Fibroblast of skin of scalp (primary cell): ENCODE measurements at places on chromosomes 3 and 15.

DNA sequence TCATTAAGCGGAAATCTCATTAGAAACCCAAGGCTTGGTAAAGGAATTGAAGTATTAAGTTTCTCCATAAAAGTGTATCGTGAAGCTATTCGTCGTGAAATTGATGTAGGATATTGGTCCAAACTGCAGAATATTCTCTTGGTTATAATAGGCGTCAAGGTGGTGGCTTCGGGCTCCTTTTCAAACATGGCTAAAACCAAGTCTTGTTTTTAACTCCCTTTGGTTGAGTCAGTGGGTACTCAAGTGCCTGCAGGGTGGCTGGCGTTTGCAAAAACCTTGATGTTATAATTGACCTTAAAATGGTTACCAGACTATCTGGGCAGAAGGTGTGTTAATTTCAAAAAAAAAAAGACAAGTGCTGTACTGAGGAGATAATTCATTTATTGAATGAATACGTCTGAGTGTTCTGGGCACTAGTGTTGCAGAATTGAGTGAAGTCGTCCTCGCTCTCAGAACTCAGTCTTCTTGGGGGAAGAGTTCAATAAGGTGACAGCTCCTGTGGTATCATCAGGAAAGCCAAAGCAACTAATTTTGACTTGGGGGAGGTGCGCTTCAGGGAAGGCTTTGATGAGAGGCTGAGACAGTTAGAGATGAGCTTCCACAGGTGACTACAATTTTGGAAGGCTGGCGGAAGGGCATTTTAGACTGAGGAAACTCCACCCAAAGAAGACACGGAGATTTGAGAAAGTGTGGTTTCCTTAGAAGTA lies 1.5 kb downstream of the UBE2Q2 start:
- DNase-seq, result no peak

DNA sequence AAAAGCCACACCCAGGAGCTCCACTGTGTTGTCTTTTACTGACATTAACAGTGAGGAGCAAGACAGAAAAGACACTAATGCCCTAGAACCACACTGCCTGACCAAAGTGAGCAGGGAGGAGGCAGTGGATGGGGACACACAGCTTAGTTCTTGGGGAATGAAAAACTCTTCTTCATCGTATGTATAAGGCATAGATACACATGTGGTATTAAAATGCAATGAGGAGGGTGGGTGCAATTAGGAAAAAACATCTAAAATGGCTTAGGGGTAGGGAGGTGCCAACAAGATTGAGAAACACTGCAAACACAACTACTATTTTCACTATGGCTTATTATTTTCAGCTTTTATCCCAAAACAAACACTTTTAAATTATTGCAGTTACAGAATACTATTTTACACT lies 15.5 kb downstream of the KLHL25 start:
- no peak for DNase-seq

DNA sequence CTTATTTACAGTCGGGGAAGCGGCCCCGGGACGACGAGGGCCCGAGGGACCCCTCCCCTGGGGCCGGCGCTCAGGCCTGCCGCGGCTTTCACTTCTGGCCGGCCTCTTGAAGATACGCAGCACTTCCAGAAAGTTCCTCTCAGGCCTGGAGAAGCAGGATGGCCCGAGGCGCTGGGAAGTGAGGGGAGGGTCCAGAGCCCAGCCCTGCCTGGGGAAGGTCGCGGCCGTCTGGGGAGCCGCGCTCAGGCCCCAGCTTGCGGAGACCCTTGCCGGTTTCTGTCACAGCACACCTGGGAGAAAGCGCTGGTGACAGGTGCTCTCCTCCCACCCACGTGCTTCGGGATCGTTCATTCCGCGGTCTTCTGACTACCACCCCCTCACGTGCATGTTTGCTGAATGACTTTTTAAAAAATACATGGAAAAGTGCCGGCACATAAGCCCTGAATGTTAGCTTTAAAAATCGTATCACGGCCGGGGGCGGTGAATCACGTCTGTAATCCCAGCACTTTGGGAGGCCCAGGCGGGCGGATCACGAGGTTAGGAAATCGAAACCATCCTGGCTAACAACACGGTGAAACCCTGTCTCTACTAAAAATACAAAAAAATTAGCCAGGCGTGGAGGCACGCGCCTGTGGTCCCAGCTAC lies 727 bp upstream of the TM2D3 start:
- peak; percentile 51 for DNase-seq

DNA sequence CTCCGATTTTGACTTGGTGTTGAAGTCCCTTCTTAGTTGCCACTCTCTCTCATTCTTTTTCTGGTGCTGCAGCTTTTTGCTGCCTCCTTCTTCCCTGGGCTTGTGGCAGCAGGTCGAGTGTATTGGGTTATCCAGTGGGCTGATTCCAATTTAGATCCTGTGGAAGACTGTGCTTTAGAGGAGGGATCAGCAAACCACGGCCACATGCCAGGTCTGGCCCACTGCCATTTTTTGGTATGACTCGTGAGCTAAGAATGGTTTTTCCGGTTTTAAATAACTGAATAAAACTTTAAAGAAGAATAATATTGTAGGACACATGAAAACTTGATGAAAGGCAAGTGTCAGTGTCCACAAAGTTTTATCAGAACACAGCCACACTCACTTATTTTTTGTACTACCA lies 330.5 kb downstream of the ROBO2 start:
- DNase-seq, result peak; percentile 90

DNA sequence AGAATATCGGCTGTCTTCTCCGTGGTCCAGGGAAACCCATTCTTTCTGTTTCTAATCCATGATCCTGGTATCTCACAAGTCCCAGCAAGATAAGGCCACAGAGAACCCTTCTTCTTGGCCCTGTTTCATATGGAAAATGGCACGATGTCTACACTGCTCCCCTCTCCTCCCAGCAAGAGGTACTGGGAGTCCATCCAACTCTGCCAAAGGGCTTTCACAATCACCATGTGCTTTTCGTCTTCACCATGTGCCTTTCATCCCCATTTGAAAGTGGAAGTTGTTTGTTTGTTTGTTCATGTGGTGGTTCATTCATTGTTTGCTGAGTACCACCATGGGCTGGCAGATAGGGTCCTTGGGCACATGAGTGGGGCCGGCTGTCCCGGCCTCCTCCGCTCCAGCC lies 5.5 kb downstream of the ITIH3 start:
- no peak for DNase-seq

DNA sequence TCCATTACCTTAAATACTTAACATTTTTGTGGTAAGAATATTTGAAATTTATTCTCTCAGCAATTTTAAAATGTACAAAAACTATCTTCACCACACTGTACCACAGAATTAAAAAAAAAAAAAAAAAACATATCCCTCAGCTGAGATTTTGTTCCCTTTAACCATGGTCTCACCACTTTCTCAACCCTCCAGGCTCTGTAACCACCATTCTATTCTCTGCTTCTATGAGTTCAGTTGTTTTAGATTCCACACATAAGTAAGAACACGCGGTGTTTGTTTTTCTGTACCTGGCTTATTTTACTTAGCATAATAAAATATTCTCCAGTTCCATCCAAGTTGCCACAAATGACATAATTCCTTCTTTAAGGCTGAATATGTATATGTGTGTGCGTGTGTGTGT lies 41.5 kb downstream of the CSNK1G1 start:
- peak; percentile 35 for DNase-seq

GRCh38 chr15:50365971-50366370 lies 11.0 kb upstream of the GABPB1 start:
- DNase-seq, result no peak

- no peak for DNase-seq
Measured at GRCh38 chr3:25424614-25425013, 3.4 kb upstream of the RARB start.

DNA sequence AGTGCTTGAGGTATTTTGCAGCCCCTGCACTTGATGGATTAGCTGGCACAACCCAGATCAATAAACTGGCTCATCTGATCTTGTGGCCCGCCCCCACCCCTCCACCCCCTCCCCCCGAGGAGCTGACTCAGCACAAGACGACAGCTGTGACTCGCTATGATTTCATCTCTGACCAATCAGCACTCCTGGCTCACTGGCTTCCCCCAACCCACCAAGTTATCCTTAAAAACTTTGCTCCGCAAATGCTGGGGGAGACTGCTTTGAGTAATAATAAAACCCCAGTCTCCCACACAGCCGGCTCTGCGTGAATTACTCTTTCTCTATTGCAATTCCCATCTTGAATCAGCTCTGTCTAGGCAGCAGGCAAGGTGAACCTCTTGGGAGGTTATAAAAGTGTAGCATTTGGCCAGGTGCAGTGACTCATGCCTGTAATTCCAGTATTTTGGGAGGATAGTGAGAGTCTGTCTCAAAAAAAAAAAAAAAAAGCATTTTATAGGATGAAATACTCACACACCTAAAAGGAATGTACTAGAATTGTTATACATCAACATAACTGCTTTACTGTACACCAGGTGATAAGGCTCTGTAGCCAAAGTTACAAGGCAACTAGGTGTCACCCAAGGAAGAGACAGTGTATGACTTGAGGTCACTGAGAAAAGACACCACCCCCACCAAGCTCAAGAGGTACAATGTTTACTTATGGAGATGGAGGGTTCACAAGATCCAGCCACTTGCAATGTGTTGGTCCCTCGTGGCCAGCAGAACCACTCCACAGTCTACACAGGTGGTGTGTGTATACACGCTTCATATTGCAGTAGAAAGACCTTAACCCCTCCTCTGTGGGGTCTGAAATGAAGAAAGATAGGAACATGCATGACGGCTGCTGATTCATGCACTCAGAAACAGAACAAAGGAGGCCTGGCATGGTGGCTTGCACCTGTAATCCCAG lies 8.6 kb downstream of the ZNF445 start:
- peak; percentile 39 for DNase-seq

DNA sequence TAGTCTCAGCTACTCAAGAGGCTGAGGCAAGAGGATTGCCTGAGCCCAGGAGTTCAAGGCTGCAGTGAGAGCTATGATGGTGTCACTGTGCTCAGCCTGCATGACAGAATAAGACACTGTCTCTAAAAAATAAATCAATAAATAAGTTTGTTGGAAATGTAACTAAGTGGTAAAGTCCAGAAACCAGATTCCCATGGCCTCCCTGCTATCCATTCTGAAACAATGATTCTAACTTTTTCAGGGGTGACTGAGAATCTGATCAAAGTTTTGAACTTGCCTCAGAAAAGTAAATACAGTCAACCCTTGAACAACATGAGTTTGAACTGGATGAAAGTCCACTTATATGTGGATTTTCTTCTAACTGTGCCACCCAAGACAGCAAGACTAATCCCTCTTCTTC lies 86.2 kb downstream of the NBEAL2 start:
- no peak for DNase-seq

DNA sequence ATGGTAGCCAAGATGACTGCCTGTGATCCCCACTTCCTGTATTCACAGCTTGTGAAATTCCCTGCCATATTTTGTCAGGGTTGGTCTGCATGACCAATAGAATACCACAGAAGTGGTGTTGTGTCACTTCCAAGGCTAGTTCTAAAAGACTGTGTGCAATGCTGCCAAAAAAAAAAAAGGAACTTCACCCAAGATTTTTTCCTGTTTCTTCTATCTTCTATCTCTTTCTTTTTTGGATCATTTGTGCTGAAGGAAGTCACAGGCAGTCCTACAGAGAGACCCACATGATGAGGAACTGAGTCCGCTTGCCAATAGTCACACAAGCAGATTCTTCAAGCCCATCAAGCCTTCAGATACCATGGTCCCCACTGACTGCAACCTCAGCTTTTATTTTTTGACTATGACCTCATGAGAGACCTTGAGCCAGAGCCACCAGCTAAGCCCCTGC lies 18.1 kb upstream of the RAF1 start:
- DNase-seq, result peak; percentile 69

DNA sequence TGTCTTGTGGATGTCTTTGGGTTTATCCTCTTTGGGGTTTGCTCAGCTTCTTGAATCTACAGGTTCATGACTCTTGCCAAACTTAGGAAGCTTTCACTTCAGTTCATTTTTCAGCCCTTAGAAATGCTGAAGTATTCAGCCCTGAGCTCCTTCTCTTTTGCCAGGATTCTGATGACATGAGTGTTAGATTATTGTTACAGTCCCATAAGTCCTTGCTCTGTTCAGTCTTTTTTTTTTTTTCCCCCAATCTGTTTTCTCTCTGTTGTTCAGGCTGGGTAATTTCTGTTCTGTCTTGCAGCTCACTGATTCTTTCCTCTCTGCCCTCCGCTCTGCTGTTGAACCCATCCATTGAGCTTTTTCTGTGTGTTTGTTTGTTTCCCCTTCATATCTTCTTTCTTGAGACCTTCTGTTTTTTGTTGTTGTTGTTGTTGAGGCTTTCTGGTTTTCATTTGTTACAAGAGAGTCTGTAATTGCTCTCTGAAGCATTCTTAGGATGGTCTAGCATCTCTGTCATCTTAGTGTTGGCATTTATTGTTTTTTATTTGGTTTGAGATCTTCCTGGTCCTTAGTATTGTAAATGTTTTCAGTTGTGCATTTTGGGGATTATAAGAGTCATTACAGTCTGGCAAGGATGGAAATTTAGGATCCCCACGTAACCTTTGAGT lies 18.4 kb downstream of the LRCH3 start:
- DNase-seq, result peak; percentile 88

DNA sequence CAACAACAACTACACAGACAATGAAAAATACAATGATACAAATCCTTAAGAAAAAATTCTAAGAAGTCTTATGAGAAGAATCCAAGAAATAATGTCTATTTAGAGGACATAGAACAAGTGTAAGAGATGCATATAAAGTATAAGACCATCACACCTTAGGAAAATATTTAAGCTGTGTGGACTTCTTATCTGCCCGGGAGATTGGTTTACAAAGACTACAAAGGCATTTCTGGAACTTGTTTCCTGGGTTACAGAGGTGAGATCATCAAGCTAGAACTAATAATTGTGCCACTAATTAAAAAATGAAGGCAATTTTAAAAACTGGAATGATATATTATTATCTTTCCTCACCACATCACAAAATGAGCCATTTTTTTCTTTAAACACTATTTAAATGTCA lies 507.1 kb downstream of the GRM7 start:
- DNase-seq, result no peak

DNA sequence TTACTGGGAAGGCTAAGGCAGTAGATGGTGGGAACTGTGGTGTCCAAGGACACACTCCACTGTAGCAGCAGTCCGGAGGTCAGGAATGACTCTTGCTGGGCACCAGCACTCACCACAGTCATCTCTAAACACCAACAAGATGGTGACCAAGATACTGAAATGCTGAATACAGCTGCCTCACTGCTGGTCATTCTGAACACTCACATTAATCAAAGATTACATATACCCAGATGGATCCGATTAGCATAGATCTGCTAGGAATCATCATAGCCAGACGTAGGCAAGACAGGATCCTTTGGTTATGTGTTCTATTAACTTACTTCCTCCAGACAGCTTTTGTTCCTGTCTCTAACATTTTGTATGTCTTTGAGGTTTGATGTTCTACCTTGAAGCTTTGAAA lies 134.9 kb upstream of the BFSP2 start:
- no peak for DNase-seq

DNA sequence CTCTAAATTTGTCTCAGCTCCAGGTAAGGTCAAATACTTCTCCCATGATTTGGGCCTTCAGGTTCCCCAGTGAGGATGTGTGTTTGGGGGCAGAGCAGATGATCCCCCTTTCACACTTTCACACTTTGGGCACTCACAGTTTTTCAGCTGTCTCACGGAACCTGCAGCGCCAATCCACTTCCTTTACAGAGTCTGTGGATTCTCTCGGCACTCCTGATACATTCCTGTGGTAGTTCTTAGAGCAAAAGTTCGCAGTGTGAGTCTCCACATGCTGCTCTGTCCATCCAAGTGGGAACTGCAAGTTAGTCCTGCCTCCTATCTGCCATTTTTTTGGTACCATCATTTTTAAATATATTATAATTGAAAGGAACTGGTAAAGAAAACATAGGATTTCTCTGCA lies 20.2 kb upstream of the CPOX start:
- DNase-seq, result peak; percentile 4
